ENCODE measurements at places on chromosomes 1 and 21.

DNA sequence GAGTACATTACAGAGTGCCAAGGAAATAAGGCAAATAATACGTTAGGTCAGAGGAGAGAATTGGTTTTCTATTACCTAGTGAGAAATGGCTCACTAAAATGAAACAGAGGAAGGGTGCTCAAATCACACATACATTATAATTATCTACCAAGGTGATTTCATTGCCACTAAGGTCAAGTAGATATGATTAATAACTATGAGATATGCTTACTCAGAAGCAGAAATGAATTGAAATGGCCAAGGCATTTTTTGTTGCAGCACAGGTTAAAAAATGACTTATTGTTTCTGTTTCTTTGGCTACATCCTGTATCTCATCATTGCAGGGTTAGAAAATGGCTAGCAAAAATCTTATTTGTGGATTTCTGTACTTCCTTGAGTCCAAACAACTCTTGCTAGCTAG lies 154.5 kb upstream of the GORAB start:
- no peak for DNase-seq

DNA sequence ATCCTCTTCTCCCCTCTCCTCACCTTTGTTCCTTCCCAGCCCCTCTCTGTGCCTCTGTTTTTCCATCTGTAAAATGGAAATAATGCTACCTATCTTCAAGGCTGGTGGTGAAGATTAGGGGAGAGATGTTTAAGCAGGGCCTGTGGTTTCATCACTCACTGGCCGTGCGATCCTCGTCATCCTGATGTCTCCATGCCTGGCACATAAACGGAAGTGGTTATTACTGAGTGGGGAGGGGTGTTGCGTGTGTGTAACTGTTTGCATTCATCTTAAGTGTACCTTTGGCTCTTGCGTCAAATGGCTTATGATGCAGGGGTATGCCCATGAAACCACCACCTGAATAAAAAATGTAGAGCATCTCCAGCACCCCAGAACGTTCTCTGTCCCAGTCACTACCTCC lies 17.2 kb upstream of the C1QA start:
- no peak for DNase-seq

DNA sequence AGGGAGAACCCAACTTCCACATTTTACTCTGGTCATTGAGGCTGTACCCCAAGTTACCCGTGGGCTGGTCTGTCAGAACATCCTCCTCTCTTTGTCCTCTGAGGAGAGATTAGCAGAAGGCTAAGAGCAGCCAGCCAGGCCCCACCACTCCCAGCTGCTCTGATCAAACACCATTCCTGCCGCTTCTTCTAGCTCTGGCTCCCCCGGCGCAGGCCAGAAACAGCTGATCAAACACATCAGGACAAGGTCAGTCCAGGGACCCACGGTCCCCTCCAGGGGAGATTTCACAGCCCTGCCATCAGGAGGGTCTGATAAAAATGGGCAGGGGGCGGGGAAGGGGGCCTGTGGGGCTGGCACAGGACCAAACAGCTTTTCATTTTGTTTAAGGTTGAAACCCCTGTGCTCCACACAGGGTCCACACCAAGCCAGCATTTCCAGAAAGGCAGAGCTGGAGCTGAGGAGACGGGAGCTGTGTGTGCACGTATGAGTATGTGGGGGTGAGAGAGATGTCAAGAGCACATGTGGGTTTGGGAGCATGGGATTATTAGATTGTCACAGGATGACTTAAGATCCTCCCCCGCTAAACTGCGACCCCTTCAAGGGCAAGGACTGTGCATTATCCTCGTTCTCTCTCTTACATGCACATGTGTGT lies 29.9 kb upstream of the EPHA8 start:
- no peak for DNase-seq

- no peak for DNase-seq
Measured at GRCh38 chr1:213326281-213327016, 275.4 kb downstream of the RPS6KC1 start.

DNA sequence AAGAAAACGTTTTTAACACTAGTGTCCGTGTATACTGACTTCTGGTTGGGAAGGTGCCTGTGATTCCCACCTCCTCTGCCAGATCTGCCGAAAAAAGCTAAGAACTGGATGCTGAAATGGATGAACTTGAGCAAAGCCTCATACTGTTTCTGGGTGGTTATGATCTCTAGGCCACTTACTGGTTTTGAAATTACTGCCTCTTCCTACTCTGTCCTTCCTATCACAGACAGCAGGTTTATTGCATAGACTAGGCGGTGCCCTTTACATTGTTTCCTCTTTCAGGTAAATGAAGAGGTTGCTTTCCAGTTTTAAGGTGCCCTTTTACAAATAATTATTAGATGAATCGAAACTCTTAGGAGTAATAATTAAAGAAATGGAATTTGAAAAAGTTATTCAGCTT lies 27.5 kb downstream of the PEX14 start:
- DNase-seq, result no peak

DNA sequence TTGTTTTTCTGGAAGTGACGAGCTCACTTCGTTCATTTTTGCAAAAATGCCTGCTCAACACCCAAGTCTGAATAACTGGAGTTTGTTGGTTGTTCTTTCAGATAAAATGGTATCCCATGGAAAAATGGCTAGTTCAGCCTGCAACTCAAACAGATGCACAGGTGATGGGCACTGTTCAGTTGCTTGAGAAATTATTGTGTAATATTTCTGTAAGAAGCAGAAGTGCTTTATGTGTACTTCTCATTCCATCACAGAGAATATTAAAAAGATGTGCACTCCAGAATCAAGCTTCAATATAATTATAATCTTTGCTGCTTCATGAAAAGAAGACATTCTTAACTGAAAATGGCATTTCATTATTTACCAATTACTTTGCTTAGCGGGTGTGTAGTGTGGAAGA lies 9.1 kb downstream of the SYT2 start:
- DNase-seq, result no peak

DNA sequence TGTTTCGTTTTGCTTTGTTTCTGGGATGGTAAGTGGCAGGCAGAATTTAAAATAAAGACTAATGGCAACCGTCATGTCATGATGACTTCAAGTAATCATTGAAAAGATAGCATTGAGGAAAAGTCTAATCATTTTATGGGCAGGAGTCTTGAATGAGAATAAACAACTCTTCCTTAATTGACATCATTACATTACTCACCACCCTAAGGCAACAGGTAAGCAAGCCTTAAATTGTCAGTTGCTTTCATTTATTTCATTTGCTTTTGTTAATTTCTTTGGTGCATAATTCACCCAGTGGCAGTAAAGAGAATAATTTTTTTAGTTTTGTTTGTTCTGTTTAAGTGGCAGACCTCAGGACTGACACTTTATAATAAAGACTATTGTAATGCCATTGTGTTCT lies 669.0 kb downstream of the RWDD3 start:
- DNase-seq, result no peak

DNA sequence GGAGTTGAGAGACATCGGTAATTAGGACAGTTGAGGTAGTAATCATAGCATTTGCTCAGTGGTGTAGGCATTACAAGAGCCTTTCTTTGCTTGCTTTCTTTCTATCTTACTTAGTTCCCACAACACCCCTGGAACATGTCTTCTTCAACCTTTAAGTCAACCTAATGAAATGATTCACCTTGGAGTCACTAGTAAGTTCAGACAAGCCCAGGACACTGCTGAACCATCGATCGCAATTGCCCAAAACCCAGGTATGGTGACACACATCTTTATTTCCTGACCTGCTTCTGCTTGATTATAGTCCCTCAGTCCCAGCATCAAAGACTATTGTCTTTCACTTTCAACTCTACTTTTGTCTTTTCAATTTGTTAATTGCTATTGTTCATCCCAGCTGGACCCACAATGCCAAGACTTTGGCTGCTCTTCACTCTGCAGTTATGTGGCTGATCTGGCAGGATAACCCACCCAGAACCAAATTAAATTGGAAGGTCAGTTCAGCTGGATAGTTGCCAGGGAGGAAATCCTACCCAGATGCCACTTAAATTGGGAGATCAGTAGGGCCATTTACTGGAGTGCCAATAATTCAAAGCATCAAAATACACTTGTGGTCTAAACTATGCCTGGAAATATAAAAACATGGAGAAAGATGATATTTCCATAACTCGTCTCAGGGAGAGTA lies 272.9 kb downstream of the RWDD3 start:
- no peak for DNase-seq

DNA sequence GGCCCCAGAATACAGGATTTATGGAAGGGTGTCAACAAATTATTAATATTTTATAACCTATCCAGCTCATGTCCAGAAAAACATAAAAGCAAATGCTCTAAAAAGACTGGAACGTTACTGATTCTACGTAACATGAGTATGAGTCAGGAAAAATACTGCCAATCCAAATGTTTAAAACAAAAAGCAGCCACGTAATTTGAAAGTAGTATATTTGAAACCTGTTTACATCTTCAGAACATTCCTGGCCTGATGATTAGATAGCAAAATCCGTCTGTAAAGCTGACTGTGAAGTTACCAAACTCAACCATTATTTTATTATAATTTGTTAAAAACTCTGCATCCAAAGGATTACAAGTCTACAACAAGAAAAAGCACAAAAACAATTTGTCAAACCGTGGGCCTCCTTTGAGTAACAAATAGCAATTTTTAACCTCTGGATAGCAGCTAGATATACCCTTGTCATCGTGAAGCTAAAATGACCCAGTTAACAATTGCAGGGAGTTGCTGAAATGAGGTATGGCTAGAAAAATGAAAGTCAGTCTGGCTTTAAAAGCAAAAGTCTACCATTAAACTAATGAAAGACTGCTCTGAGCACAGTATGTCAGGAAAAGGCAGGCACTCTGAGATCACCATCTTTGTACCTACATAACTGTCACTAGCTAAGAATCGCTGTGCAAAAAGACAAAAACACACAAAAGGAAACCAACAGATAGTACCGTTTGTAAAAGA lies 1.2 kb downstream of the UBR4 start:
- no peak for DNase-seq

DNA sequence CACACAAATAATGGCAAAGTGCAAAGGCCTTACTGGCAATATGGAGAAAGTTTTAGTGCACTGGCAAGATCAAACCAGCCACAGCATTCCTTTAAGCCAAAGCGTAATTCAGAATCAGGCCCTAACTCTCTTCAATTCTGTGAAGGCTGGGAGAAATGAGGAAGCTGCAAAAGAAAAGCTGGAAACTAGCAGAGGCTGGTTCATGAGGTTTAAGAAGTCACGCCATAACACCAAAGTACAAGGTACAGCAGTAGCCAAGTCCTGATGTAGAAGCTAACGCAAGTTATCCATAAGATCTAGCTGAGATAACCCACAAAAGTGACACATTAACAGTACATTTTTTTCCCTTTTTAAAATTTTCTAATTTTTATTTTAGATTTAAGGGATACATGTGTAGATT lies 57.1 kb downstream of the SLC27A3 start:
- no peak for DNase-seq

GRCh38 chr1:226946841-226947240 lies 6.7 kb downstream of the COQ8A start:
- DNase-seq, result no peak

GRCh38 chr1:64308866-64309265 lies 105.4 kb downstream of the UBE2U start:
- DNase-seq, result no peak

GRCh38 chr21:32046191-32046590 lies 173.4 kb downstream of the HUNK start:
- DNase-seq, result no peak

- DNase-seq, result peak; percentile 84
Measured at GRCh38 chr1:159891275-159892157, 8.4 kb downstream of the CFAP45 start.

- no peak for DNase-seq
Measured at GRCh38 chr1:205279986-205280385, 41.6 kb downstream of the NUAK2 start.

- DNase-seq, result no peak
Measured at GRCh38 chr1:44649788-44650158, 24.5 kb downstream of the TMEM53 start.

- DNase-seq, result no peak
Measured at GRCh38 chr1:185152187-185152767, 4.5 kb downstream of the TRMT1L start.

- no peak for DNase-seq
Measured at GRCh38 chr1:43618521-43619313, 31.2 kb upstream of the KDM4A start.

GRCh38 chr1:27000817-27001460 lies 7.4 kb downstream of the TRNP1 start:
- DNase-seq, result no peak

GRCh38 chr1:90135286-90135685 lies 140.4 kb downstream of the ZNF326 start:
- DNase-seq, result no peak

DNA sequence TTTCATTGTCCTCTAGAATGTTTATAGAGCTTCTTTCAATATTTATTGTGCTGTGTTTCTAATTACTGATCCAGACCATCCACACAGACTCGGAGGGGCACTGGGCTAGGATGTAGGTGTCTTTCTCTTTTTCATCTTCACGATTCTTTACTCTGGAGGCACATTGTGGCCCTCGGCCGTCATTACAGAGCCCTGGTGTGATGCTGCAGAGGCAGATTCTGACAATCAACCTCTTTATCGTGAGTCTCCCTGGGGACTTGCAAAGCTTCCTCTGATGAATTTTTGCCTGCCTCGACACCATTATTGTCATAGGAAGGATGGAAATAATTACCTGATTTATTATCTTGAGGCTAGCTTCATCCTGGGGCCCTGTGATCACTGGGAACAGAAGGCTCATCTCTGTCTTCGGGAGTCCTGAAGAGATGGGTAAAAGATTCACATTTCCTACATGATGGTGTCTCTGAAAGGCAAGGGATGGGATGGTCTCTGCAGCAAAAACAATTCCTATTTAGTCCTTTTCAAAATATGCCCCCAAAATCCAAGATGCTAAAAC lies 89.4 kb downstream of the SEC16B start:
- DNase-seq, result no peak

- no peak for DNase-seq
Measured at GRCh38 chr1:25573961-25574360, 30.6 kb downstream of the LDLRAP1 start.

DNA sequence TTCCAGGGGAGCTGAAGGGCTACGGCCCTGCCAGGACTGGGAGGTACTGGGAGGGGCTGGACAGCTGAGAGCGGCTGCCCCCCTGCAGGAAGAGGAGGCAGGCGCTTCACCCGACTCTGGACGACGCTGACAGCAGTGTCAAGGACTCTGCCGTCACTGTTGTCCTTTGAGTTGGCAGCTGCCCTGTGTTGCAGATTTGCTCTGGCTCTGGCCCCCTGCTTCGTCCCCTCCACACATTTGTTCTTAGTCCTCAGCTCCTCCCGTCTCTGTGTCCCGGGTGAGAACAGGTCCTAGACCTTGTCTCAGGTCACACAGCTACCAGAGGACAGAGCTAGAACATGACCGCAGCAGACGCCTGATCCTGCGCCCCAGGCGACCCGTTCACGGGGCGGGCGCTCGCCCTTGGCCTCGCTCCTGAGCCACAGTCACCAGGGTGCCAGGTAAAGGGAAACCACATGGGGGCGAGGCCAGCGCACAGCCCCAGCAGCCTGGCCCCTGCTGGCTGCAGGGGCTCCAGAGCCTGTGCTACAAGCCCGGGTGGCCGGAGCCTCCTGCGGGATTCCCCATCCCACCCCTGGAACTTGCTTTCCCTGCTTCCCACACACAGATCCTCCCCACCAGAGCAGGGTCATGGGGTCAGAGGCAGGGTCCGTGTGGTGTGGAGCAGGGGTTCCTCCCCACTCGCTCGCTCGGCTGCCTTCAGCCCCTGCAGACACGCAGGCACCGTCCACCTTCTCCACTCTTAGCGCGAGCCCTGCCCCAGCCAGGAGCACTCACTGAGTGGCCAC lies 10.7 kb upstream of the NPHP4 start:
- no peak for DNase-seq

- DNase-seq, result no peak
Measured at GRCh38 chr1:187143783-187144182, 315.0 kb downstream of the PLA2G4A start.

Data from breast epithelium (tissue), 4 donors.